ENCODE measurements at places on chromosomes 11 and 22.

DNA sequence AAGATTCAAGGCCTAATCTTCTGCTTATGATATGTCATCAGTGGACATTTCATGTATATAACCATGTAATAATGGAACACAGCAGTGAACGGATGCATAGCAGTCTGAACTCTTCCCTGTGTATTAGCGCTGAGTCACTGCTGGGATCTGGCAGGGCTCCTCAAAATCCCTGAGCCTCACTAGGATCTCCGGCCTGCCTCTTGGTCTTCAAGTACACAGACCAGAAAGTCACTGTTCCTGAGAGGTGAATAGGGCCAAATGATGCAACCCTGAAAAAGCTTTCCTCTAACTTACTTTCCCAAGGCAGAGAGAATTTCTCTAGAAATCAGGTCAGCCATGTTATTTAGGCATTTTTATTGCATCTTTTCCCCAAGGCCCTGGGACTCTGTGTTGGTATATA is 35.0 kb downstream of the POU2AF1 start:
- DNase-seq = no peak

DNA sequence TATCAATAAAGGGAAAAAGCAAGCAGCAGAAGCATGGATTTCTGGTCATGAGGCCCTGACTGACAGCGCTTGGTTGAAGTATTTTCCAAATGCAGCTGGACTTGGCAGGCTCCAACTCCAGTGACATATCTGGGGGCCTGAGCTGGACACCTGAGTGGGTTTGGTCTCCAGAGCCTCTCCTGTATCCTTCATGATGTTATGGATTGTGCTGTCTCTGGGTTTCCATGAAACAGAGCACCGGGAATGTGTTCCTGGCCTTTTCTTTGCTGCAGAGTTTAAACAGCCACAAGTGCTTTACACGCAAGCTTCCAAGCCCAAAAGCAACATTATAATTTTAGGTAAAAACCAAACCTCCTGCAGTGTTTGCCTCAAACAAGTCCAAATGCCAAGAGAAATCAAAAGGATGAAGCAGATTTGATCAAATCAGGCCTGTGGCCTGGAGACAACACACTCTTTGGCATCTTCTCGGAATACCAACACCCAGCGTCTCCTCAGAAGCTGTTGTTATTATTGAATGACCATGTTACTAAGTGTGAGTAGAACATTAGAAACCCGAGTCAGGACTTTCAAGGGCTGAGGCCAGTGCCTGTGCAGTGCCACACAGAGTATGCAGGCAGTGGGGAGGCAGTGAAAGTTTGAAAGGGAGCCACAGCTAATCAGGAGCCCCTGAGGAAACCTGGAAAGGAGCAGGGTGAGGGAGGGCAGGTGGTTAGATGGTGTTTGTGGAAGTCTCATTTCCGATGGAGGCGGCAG is 42.0 kb downstream of the ME3 start:
- DNase-seq = no peak

- DNase-seq = no peak
Measured at GRCh38 chr11:130527636-130528297, 79.3 kb downstream of the ADAMTS15 start.

DNA sequence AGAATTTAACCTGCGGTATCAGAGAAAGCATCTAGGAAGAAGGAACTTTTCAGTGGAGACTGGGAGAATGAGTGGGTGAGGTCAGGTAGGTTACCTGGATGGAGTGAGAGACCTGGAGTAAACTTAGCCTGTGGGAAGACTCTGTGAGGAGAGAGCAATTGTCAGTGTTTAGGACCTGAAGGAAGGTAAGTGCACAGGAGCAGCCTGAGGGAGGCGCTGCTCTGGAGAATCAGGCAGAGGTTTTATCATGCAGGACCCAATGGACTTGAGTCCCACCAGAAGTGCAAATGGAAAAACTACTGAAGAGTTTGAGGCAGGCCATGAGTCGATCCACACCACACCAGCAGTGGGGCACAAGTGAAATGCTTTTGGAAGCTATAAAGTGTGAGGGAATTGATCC is 10.6 kb upstream of the IFTAP start:
- no peak for DNase-seq

GRCh38 chr11:33691066-33691864 is 9.4 kb downstream of the C11orf91 start:
- no peak for DNase-seq

DNA sequence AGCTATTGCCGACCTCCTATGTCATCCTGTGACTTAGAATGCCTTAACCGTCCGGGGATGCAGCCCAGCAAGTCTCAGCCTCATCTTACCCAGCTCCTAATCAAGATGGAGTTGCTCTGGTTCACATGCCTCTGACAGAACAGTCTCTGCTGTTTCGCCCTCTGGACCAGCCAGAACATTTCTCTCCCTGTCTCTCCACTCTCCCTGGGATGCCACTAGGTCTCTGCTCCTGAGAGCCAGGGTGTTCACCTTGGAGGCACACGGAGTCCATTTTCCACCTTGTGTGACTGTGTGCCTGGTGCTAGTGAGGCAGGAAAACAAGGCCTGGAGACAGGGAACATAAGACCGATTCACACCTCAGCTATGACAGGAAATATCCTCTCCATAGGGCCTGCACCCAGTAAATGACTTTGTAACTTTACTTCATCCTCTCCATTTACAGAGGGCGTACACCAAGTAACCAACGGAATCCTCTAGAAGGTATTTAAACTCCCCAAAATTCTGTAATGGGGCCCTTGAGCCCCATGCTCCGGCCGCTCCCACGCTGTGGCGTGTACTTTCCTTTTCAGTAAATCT is 16.8 kb upstream of the B4GALNT4 start:
- no peak for DNase-seq

- DNase-seq = no peak
Measured at GRCh38 chr22:32348031-32348611, 9.5 kb upstream of the RFPL3 start.

GRCh38 chr22:46105494-46106278 is 44.6 kb upstream of the PPARA start:
- DNase-seq = no peak

GRCh38 chr22:32765132-32765618 is 36.3 kb upstream of the TIMP3 start:
- DNase-seq = no peak

- DNase-seq = no peak
Measured at GRCh38 chr11:8948886-8949285, 6.1 kb upstream of the ASCL3 start.

DNA sequence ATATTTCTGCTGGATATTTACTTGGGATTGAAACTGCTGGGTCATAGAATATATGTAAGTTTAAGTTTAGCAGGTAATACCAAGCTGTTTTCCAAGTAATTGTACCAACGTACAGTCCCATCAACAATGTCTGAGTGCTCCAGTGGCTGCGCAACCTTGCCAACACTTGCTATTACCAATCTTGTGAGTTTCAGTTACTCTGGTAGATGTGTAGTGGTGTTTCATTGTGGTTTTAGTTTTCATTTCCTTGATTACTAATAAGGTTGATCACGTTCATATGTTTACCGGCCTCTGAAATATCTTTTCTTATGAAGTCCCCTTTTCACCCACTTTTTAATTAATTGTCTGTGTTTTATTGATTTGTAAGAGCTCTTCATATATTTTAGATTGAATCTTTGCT is 370.6 kb upstream of the CADM1 start:
- no peak for DNase-seq

DNA sequence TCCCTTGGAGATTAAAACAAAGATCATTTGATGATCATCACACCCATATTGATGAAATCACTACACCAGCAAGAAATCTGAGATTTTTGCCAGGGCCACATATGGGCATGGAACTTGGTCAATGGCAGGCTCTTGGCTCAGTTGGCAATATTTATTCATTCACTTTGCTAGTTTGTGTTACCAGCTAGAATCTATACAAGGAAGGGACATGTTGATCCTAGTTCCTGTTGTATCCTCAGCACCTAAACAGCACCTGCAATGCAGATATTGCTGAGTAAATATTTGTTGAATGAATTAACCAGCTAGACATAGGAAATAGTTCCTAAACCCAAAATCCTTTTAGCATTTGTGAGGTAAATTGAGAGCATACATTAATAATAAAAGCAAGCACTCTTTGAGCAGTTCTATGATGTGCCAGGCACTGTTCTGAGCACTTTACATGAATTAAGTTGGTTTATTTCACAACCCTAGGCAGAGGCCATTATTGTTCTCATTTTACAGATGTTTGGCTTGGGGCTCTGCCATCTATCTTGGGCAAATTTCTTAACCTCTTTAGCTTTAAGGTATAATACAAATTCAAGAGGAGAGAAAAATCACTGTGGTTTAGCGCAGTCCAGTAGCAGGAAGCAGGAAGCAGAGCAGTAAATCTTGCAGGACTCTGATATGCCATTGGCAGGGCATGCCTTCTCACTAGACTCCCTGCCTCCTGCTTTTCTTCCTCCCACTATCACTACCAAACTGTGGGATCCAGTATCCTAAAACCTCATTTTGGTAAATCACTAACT is 1.6 kb downstream of the TRIM68 start:
- no peak for DNase-seq

DNA sequence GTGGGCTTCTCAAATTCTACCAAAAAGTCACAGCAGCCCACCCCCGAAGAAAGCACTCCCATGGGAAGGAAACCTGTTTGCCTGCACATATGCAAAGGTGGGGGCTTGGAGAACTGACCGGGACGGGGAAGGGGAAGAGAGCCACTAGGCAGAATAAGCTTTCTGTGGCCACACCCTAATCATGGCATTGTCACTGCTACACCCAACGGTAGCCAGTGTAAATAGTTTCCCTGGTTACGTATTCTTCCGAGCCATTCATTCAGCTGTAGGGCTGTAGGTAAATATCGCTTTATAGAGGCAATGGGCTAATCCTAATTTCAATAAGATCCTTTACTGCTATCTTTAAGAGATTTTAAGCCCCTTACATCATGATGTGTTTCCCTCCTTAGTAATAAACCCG is 61.7 kb downstream of the PRDM11 start:
- no peak for DNase-seq

DNA sequence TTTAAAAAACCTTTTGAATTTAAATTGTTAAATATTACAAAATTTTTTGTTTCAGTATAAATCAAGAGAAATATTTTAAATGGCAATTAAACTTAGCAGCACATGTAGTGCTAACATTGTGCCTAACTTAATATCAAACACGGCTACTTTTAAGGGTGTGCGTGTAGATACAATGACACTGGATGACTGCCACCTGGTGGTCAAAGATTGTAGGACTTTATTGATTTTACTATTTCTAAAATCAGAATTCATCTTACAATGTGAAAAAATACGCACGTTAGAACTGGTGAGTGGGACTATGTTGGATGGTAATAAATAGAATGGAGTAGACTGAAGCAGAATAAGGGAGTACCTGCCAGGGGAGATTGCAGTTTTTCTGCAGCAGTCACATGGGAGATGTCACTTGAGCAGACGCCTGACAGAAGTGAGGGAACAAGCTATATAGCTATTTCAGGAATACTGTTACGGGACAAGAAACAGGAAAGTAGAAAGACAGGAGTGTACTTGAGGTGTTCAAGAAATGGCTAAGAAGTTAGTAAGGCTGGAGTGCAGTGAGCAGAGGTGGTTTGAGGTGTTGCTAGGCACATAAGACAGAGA is 52.9 kb downstream of the UVRAG start:
- peak; percentile 26 for DNase-seq

- DNase-seq = no peak
Measured at GRCh38 chr11:19595840-19596751, 116.5 kb upstream of the NAV2 start.

Data from bone marrow (tissue), 2 donors.